ENCODE measurements at places on chromosomes 5 and 9.

DNA sequence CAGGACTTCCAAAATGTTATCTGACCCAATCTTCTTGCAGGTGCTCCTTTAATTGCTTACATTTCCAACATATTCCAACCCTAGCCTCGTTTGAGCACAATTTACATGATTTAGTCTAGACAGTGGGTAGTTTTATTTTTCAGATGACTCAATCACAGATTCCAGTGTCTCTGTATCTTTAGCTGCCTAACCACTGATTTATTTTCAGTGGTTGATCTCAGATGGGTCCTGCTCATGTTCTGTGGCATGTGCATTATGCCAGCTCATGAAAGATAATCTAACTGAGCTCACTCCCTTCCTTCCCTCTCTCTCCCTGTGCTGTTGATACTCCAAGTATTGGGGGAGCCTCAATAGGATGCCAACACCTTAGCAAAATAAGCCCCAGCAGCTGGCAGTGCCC lies 106.1 kb upstream of the ICE1 start:
- DNase-seq: peak; percentile 44

GRCh38 chr5:119078861-119079260 lies 8.0 kb downstream of the DMXL1 start:
- DNase-seq: no peak

GRCh38 chr5:102903074-102903871 lies 148.2 kb downstream of the PAM start:
- DNase-seq: no peak

DNA sequence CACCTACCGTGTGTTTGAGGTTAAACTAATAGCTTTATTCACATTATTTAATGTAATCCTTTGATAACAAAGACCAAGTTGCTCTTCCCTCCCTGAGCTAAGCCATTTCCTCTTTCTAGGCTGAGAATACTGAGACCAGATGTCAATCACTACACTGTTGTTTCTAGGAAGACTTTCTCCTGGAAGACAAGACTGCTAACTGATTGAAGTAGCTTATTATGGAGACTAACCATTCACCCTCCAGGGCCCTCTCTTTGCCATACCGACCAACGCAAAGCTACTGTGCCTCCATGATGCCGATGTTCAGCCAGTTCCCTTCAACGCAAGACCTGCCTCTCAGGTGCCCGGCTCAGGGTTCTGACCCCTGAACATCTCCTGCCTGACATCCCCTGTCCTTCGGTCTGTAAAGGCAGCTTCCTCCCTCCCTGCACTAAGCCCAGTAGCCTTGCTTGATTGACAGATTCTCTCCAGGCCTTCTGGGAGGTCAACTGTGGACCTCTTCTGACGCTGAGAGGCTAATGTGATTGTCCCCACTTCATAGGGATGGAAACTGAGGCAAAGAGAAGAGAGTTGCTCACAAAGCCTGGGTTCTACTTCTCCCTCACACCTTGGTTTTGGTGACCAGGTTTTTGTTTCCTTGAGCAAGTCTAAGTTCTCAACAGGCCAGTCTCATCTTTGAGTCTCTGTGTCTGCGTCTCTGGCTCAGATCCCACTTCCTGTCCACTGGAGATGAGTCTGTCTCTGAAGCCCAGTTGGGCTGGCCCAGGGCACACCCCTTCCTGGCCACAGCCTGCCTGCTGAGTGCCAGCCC lies 259.7 kb upstream of the IRX2 start:
- no peak for DNase-seq

- no peak for DNase-seq
These were observed 13.7 kb downstream of the SYK start for GRCh38 chr9:90815183-90815943.

DNA sequence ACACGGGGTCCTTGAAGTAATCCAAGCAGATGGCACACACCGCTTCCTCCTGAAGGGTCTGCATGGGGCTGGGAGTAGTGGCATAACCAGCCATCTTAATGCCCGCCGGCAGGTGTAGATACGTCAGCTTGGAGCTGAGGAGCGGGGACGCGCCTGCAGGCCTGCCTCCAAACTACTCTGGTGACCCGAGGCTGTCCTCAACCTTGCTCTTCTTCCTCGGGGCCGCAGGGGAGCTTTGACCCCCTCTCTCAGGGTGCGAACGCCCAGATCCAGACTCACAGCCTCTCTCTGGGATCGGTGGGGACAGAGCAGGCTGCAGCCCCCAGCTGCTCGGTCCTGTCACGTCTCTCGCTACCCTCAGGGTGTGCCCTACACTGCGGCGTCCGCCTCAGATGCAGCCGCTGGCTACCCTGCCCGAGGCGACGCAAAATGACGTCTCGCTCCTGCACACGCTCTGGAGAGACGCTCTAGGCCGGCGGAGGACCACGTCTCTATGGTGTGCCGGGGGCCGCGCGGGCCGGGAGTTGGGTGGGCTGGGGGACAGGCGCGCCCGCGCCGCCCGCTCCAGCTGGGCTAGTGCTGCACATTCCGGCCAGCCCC lies at the start of gene TRIM52:
TSS of gene TRIM52 (minus strand) at position 424 of the 600 bp plus-strand sequence. CDS start at position 94, 330 bp downstream.
- peak; percentile 61 for DNase-seq

DNA sequence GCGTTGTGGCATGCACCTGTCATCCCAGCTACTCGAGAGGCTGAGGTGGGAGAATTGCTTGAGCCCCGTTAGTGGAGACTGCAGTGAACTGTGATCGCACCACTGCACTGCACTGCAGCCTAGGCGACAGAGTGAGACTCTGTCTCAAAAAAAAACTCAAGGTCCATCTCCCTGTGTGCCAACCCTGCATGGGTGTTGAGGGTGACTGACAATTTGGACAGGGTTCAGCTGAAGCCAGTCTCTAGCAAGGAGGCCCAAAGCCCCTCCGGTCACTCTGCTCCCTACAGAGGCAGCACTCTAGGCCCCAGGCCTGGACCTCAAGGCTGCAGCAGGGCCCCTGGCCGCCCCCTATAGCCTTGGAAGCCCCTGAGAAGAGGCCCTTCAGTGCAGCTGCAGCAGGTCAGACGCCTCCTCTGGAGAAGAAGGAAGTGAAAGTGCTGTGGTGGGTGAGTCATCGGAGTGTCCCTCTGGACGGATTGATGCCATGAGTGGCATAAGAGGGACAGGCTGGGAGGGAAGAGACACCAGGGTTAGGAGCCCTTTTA lies 39.2 kb upstream of the NEK6 start:
- no peak for DNase-seq

DNA sequence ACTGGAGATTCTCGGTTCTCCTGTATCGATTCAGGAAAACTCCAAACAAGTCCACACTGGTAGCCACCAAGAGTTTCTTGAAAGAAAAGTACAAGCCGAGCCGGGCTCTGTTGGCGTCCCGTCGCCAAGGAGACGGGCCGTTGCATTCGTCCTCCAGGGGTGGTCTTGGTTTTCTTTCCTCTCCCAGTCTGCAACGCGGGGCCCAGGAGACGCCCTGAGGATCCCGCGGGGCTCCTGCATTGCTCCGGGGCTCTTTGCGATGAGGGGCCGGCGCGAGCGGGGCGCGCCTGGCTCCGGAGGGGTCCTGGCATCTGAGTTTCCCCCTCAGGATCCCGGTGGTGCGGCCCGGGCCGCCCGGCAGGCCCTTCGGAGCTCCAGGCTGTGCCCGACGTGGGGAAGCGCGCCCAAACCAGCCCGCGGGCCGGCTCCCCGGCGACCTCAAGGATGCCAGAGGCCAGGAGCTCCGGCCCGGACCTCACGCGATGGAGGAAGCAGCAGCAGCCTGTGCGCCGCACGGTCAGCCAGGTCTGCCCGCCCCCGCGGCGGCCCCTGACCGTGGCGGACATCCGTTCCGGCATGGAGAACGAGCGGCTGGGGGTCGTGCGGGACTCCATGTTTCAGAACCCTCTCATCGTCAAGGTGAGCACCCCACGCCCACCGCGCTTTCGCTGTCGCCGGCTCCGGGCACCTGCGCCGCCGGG lies at the start of gene CFAP77:
TSS of gene CFAP77 (plus strand) at position 384 of the 701 bp plus-strand sequence. CDS start at position 445, 61 bp downstream.
- DNase-seq: no peak

DNA sequence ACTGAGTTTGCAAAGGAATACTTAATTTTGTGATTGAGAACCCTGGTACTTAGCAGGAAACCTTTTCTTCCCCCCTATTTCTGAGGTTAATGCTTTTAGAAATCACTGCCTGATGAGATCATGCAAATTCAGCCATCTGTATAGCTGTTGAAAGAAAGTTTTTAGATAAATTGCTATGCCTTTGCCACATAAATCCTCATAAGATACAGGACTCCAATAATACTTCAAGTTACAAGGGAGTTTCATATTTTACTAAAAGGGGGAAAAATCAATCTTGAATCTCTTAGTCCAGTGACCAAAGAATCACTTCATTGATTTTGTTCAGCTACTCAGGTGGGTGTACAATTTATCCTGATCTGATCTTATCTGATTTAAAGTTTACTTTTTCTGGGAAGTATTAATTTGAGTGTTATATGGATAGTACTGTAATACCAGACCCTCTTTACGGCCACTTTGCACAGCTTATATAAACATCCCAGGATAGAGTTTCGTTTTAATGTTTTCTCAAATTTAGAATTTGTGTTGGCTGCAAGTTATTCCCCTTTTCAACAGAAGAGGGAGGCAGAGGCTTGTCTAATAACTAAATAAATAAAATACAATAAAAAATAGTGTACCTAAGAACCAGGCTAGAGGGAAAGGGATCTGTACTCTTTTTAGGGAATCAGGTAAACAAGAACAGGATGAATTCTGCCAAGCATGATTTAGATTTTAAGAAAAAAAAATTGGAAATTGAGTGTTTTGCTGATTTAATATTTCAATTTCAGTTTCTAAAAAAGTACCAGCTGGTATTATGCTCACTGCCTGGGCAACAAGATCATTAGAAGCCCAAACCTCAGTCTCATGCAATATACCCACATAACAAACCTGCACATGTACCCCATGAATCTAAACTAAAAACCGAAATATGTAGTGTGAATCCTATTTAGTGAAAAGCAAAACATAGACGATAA lies 69.1 kb downstream of the PSAT1 start:
- no peak for DNase-seq

- DNase-seq: no peak
These were observed 112.3 kb downstream of the TRPM6 start for GRCh38 chr9:74775396-74775795.

GRCh38 chr9:104860263-104860662 lies 67.7 kb downstream of the ABCA1 start:
- no peak for DNase-seq

GRCh38 chr5:74232276-74232675 lies 408.3 kb downstream of the ENC1 start:
- DNase-seq: peak; percentile 67

GRCh38 chr9:92747459-92748232 lies 17.0 kb downstream of the BICD2 start:
- no peak for DNase-seq

GRCh38 chr9:18786196-18786595 lies 246.8 kb downstream of the SAXO1 start:
- no peak for DNase-seq

- no peak for DNase-seq
These were observed 10.9 kb downstream of the RAPGEF1 start for GRCh38 chr9:131728961-131729360.
